AG08395 (cell line): ENCODE measurements at places on chromosomes 5 and 9.

- no peak for DNase-seq
Measured at GRCh38 chr5:168467755-168468330, 18.4 kb upstream of the RARS1 start.

GRCh38 chr5:146018514-146019375, 82.4 kb downstream of the SH3RF2 start:
- DNase-seq: no peak

GRCh38 chr5:155953335-155953734, 373.6 kb upstream of the SGCD start:
- peak; percentile 6 for DNase-seq

DNA sequence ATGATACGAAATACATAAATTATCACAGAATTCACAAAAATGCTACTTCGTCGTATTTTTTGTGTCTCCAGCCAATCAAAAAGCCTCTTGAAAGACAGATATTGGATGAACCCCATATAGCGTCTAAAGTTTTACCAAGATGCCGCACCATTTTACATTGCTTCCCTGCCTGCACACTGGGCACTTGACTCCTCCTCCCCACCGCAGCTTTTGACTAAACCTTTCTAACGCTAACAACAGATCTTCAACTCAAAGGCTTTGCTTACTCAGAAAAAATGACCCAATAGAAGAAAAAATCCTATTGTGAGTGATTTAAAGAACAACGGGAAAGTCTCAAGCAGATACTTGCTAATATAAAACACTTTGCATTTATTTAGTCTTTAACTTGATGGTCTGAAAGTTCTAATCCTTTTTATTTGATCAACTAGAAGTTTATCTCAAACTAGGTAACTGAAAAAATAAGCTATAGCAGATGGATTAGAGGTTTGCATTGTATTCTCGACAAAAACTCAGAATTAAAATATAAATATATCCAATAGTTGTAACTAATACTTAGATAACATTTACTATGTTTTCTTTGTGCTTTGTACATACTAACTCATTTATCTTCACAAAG, 609.1 kb upstream of the DMAC1 start:
- no peak for DNase-seq

DNA sequence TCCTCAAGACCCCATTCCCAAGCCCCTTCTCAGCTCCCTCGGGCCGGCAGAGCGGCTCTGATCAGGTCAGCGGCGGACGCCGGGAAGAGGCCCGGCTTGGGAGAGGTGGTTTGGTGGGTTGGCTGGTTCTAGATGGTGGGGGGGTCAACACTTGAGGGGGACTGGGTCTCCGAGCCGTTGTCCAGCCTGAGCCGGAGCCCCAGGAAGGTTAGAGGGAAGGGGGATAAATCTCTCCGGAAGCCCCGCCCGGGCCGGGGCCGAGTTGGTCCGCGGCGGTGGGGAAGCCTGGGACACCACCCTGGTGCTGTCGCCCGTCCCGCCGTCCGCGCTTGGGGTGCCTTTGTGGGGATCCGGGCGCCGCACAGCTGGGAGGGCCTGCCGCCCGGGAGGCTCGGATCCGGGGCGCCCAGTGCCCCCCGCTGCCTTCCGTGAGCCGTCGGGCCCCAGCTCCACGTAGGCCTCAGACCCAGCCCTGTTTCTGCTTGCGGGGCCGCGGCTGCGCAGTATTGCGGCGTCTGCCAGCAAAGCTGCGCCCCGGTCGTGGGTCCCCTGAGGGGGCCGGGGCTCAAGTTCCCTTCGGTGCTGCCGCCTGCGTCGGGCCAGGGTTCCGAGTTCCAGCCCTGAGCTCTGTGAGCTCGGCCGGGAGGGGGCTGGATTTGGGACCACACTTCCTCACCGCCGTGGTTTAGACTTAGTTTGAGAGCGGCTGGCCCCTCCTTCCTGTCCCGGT, 542 bp upstream of the TRIM52 start:
- DNase-seq: peak; percentile 62

- no peak for DNase-seq
Measured at GRCh38 chr9:21265421-21266189, 25.8 kb upstream of the IFNA14 start.

GRCh38 chr9:14480526-14480925, 166.6 kb upstream of the NFIB start:
- no peak for DNase-seq

- DNase-seq: no peak
Measured at GRCh38 chr5:161530700-161531099, 15.8 kb downstream of the GABRB2 start.

GRCh38 chr9:38010918-38011704, 57.9 kb downstream of the SHB start:
- DNase-seq: no peak

GRCh38 chr9:107878462-107878861, 388.9 kb upstream of the KLF4 start:
- no peak for DNase-seq

DNA sequence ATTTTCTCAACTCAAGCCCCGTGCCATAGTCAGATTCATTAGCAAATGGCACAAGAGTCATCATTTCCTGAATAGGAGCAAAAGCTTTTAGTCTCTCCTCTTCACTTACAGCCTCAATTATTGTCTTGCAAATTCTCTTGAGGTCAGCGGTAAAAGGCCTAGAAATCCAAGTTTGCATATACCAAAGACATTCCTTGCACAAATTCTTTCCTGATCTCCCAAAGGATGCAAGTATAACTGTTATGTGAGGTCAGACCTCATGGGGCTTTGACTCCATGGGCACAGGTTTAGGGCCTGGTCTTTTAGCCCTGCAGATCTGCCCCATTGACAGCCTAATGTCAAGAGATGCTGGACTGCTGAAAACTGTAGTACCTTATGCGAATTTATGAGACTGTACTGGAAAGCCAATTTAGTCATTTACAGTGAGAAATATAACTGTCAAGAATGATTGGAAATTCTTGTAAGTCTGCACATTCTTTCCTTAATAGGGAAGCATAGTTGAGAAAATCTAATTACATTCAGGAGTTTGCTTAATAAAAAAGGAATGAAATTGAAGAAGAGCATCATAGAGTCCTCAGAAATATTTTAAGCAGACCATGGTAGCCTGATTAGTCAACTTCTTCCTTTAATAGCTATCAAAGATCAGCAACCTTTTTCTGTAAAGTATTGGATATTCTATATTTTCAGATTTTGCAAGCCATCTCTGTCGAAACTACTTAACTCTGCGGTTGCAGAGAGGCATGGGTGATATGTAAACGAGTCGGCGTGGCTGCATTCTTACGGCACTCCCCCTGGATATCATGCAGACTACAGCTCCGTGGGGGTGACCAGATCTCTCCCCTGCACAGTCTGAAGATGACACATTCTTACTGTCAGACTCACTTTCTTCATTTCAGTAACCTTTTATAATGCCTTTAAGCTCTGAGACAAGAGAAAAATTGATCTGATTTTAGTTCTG, 45.2 kb downstream of the GCNT4 start:
- DNase-seq: peak; percentile 18

DNA sequence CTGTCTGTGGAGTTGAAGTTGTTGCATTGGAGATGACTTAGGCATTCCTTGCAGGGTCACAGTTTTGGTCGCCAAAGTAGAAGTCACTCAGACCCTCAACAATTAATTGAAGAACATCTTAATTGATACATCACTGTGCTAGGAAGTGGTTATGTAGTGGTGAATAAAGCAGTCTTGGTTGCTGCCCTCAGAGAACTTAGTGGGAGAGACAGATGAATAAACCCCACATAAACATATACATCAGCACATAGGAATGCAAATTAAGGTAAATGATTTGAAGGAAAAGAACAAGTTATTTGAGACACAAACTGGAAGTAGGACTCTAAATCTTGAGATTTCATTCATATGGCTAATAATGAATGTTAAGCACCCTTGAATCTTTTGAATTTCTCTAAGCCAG, 25.7 kb downstream of the FAM174A start:
- no peak for DNase-seq

DNA sequence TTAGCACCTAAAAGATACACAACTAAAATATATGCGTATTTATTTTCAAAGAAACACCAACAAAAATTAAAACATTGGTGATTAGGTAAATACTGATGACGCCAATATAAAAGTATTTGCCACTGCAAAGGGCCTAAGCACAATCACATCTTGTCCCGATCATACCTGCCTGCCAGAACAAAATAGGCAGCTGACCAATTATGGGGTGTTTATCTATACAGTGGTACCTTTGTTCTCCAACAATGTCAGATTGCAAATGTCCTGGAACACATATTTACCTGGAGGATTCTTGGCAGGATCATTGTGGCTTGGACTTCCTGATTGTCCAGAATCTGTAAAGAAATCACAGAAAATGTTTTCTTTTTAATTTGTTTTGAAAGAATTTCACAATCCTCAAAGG, 134.5 kb downstream of the NFIB start:
- no peak for DNase-seq

DNA sequence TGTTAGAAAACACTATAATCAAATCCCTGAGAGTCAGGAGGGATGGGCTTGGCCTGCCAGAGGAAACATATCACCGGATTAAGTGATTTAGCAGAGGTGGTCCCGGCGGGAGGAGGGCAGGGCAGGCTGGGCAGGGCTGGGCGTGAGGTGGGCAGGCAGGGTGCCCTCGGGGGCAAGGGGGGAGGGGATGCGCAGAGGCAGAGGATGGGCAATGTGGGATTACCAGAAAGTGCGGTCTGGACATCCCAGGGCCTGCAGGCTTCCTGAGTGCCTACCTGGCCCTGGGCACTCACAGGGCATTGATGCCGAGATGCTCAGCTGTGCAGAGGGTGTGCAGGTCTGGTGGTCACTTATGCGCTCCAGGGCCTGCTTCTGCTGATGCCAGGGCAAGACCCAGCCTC, 115.2 kb downstream of the ADAMTS2 start:
- no peak for DNase-seq

GRCh38 chr5:171952021-171952420, 54.4 kb downstream of the FBXW11 start:
- no peak for DNase-seq

DNA sequence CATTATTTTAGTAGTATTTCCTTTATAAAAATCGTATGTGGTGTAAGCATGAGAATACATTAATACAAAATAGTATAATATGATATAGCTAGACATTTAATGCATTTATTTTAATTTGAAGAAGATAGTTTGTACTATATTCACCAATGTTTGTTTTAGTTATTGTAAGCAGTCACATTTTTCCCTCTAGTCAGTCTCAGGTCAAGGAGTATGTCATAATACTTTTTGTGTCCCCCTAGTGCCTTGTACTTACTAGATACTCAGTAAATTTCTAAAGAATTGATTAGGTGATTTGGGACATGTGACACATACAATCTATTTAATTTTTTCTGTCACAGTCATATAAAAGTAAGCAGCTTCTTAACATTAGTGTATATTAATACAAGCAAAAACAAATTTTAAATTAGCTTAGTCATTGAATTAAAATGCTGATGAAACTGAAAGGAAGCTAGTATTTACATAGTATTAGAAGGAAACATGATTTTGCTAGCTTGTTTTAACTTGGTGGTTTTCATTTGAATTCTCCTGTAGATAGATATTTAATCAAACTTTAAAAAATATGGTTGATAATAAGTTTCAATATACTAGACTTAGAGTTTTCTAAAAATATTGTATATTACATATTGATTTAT, 242.2 kb downstream of the FER start:
- no peak for DNase-seq

DNA sequence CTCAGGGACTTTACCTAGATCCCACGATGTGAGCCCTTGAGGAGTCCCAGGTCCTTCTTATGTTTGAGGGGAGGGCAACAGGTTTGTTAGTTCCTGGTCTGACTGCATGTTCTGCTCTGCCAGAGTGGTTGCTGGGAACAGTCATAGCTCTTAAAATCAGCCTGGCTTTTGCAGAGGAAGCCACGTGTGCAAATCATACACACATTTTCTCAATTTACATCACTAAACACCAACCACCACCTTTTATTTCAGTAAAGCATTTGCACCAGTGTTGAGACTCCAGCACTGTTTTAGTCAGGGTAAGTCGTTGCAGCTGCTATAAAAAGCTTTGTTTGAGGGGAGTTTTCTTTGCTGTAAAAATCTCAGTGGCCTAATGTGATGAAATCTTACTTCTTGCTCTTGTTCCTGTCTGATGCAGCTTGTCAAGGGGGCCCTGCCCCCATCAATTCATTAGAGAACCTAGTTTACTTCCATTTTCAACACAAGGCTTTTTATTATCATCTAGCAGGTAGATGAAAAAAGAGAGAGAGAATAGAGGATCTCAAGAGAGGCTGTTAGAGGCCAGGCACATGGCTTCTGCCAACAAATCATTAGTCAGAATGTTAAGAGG, 70.3 kb upstream of the VCAN start:
- no peak for DNase-seq

DNA sequence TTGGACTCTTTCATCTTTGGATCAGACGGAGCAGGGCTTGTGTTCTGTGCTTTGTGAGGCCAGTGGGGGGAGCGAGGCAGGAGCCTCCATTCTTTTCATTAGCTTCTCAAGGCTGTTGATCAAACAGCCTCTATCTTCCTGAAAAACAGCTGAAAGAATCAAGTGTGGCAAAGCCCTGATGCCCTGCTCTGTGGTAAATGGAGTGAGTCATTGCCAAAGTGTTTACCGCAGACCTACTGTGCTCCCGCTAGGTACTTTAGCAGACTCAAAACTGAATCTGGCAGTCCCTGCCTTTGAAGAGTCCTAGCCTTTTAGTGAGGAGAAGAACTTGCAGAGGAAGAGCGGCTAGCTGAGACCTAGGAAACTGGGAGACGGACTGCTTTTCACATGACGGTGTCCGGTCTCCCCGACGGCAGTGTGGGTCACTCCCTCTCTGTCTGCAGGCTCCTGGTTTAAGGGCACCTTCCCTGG, 3.3 kb downstream of the ANKRD33B start:
- DNase-seq: no peak

DNA sequence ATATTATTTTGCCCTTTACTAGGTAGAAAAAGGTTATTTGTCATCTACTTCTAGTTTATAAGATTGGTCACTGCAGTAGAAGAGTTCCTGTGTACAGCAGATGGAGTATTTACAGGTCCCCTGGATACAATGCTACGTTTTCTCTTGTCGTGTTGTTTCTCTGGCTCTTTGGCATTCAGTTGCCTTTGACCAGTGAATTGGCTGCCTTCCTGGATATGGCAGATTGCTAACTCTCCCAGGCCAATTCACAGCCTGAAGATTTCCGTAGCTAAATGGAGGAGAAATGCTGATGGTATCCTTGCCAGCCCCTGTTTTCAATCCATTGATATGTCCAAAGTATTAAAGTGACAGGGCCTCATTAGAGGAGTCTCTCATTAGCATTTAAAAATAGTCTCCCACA, 32.5 kb upstream of the GNAQ start:
- DNase-seq: peak; percentile 18

DNA sequence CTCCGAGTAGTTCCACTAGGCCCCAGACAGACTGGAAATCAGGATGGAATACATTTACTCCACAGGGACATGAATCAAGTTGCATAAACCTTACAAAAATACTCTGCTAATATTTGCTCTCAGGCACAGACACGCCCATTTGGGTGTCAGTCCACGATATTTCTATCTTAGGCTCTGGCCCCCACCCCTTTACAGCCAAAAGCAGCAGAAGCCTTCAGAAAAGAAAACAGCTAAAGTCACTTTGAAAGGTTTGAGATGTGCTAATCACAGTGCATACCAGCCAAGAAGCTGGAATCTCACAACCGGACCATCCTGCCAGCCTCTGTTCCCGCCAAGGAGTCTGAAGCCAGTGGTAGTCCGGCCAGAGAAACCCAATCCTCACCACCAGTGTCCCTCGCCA, 22.6 kb downstream of the PTPN3 start:
- no peak for DNase-seq
